ENCODE measurements at places on chromosomes 1 and 21.
A peak's percentile ranks its signal among the peaks of the same experiment; 100 is the strongest.

- DNase-seq: no peak
Measured at GRCh38 chr1:115430441-115431158, 92.6 kb upstream of the NGF start.

- no peak for DNase-seq
Measured at GRCh38 chr1:91827459-91828321, 58.3 kb downstream of the TGFBR3 start.

- DNase-seq: no peak
Measured at GRCh38 chr1:182107209-182107608, 45.7 kb upstream of the ZNF648 start.

DNA sequence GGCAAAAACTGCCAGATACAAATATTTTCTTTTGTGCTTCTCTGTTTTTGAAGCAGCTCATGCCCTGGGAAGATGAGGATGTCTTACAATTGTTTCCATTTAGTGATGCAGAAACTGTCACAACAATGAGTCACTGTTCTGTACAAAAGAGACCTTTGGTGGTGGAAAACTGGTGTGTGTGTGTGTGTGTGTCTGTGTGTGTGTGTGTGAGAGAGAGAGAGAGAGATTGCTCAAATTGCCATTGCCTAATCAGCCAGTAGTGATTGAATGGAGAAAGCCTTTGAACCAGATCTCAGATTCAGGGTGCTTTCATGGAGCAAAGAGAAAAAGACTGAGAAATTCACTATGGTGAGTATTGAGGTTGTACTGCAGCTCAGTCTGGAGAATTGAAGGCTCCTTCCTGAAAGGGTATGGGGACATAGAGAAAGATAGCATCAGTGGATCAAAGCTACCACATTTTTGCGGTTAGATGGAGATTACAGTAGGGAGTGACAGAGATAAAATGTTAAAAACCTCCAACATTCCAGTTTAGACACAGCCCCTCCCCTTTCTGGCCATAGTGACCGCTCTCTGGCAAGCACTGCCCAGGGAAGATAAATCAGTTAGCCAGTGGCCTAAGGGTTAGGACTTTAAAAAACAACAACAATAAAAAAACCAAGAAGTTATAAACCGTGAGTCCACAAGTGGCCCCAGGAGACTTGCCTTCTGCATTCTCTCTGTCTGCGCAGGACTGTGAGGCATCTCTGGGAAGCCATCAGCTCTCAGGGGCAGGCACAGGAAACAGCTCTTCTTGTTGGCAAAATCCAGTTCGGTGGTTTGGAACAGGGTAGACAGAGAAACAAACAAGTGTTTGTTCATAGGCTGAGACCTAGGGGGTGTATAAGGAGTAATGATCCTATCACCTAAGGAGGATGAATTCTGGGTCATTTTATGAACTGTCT, 406.5 kb downstream of the DUSP10 start:
- DNase-seq: peak; percentile 24

DNA sequence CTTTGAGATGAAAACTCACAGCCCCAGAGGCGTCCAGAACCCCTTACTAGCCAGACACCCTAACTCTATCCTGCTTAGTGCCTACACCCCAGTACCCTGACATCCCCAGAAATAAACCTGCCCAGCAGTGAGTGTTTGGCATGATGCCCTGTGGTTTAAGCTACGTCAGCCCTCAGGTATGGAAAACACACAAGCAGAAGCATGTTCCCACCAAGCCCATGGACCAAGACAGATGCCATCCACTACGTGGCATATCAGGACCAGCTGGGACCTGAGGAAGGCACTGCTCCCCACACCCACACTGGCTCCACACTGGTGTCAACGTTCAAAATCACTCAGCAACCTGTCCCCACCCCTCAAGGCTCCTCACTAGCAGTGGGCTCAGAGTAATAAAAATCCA, 116.4 kb downstream of the SYT2 start:
- DNase-seq: no peak

- DNase-seq: no peak
Measured at GRCh38 chr1:212034516-212035122, 738 bp downstream of the INTS7 start.

DNA sequence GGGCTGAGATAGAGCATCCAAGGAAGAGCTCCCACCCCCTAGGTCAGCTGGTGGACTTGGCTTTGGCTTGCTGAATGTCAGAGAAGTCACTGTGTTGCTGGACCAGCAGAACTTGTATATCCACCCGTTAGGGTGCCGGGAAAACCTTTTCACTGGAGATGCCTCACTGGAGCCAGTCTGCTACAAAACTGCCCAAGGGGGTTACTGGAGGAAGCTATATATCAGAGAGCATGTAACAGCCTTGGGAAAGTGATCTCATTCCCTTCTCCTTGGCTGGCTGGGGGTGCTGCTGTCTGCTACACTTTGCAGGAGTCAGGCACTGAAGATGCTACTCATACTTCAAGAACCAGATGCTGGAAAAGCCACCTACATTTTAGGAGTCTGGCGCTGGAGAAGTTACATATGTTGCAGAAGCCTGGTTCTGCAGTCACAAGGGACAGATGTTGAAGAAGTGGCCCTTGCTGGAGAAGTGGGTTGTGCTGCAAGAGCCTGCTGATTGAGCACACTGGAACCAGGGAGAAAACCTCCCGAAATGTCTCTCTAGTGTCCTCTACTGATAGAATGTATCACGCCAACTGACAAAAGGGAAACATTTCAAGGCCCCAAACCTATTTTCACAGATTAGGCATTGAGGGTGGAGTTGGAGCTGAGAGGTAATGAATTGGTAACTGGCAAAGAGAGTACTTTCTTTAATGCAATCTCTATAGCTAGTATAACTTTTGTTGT, 250.6 kb downstream of the SPATA17 start:
- DNase-seq: no peak

GRCh38 chr1:206590025-206590758, 22.1 kb downstream of the EIF2D start:
- DNase-seq: no peak

DNA sequence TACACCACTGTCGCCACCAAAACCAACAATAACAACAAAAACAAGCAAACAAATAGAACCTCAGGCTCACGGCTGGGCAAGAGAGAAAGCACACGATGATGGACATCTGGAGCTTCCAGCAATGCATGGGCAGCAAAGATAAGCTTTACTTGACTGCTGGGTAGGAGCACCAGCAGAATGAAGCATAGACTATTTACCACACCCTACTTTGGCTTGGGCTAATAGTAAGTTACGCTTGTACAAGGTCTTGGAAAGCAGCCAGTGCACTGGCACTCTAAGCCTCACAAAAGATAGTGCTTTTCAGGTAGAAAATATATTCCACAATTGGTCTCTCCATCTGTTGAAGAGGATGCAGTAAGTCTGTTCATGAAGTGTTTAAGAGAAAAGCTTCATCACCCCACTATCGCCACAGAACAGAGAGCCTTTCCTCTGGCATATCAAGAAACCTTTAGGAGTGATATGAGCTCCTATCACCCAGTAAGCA, 13.6 kb downstream of the ADIPOR1 start:
- DNase-seq: no peak

- DNase-seq: no peak
Measured at GRCh38 chr1:8232036-8232757, 85.7 kb upstream of the SLC45A1 start.

- DNase-seq: no peak
Measured at GRCh38 chr1:6960291-6960811, 175.1 kb downstream of the CAMTA1 start.

DNA sequence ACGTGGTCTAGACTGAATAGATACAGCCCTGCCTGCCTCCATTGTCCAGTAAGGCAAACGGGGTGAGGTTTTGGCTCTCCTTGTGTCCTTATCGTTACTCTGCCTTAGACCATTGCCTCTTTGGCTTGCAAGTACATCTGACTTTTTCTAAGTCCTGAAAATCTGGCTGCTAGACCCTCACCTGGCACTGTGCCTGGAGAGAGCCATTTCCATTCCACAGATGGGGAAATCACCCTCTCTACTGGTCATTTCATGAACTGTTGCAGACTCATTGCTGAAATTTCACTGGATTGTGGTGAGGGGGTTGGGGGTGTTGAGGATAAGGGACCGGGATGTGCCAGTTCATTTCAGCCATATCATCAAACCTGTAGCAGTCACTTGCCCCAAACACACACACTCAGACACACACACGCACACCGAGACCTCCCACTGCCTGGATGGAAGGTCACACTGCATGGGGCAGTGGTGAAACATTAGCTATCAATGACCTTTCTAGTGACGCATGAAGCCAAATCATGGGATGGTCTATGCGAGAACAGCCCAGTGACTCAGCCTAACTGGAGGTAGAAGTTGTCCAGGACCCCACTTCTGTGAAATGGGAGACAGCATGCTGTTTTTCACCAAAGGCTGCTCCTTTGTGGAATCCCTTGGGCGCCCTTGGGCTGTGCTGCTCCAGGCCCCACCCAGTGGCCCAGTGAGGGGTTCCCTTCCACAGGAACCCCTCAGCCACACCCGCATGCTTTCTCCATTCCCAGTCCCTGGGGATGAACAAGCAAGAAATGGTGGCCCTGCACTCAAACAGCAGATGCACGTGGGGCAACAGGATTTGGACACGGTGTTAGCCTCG, 34.9 kb upstream of the VASH2 start:
- DNase-seq: no peak
